ENCODE measurements at places on chromosomes 5 and 9. TPM values are rescaled to one million over a fixed set of nuclear protein-coding genes. Genes with fewer than 3 reads are reported as not detected.

DNA sequence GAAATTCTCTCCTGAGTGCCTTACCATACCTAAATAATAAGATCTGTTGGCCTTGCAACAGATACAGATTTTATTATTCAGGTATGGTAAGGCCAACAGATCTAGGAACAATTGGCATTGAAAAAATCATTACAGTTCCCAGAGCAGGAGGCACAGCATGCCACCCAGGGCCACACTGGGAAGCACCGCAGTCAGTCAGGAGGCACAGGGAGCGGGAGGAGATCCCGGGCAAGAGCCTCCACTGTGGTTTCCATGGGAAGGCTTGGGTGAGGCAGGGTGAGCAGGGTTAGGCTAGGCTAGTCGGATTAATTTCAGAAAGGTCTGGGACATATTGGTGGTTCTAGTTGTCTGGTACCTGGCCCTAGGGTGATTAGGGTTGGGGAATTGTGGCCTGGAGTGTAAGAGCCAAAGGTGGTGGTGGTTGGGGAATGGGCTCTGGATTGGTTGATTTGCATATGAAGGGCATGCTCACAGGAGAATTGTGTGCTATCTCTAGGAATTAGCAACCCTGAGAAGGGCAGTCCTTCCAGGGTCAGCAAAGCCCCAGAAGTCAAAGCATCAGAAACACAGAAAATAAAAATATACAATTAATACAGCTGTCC, 111.4 kb downstream of the PDE8B start:
- no peak for ATAC-seq

GRCh38 chr5:112685931-112686330, 51.8 kb upstream of the APC start:
- ATAC-seq = no peak

DNA sequence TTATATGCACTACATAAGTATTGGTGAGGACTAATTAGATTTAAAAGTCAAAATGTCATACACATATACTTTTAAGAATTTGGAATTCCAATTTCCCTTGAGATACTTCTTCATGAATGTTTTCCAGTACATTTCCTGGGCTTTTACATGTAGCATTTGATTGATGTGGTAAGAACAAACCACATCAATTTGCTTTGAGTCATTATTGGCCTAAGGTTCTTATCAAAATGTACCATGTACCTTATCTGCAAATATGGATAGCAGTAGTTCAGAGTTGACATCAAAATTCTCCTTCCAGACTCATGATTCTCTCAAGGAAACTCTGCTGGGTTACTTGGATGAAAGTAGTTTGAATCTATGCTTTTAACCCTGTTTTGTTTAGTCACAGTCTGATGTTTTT, 2.5 kb downstream of the CAST start:
- ATAC-seq = no peak

DNA sequence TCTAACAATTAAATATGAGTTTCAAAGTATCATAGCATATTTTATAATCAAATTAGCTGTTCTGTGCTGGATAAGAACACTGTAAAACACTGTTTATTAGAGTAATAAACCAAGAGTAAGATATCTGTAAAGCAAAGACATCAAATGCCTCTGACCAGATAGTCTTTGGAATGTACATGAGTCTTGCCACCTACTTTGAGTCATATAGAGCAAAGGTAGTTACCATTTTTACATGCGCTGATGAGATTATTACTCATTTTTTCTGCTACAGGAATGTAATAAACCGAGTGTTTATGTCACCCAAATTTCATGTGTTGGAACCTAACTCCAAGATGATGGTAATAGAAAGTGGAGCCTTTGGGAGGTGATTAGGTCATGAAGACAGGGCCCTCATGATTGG, 654.5 kb downstream of the CETN3 start:
- no peak for ATAC-seq

DNA sequence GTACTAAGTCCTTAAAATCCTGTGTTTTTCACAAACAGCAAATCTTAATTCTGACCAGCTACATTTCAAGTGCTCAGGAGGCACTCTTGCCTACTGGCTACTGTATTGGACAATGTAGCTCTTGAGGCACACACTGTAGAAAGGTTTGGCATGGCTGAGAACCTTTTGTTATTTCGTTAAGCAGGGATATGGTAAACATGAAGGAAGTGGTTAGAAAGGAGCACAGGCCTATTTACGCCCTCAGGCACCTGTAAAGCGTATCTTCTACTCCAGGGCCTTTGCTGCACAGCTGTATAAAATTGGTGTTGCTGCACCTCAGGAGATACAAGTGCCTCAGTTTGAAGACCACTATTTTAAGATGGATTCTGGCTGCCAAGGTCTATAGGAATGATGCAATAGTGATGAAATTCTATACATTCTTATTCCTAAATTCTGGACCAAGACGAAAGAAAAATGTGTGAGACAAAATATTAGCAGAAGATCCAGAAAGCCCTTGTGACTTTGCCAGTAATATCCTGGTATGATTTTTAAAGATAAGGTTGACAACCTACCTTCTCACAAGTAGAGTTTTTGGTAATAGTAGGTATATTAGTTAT, 9.3 kb upstream of the OTULIN start:
- no peak for ATAC-seq

Gene LHX6
- total RNA-seq = 0.63 TPM

Gene DRD1
- total RNA-seq = 0.33 TPM

DNA sequence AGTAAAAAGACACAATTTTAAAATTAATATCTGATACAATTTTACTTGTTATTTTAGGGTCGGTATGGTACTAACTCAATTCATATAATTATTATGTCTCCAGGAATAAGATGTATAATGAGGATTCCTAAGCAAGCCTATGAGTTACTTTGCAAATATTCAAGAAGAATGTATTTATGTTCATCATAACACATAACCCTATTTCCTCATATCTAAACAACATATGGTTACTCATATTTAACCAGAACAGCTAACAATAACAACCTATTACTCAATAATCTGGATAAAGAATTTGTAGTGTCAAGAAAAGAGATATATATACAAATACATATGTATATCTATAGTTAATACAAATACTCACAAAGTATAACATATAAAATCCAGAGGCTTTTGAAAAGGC, 285.9 kb downstream of the ARL15 start:
- no peak for ATAC-seq

GRCh38 chr5:113480243-113480642, 8.0 kb downstream of the MCC start:
- ATAC-seq = no peak

DNA sequence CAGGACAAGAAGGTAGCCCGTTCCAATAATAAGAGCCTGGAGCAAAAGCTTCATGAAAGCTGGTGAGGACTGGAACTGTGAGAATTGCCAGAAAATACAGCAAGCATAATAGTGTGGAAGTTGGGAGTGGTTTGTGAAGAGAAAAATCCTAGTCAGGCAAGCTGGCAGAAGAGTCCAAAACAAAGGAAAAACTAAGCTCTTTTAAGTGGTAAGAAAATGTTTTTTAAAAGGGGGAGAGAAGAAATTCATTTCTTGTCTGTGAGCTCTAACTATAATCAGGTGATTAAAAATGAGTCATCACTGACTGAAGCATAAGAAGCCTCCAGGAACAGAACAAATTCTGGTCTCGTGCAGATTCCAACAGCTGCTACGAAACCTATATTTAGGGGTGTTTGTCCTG, 102.6 kb downstream of the CAAP1 start:
- ATAC-seq = peak; percentile 48

DNA sequence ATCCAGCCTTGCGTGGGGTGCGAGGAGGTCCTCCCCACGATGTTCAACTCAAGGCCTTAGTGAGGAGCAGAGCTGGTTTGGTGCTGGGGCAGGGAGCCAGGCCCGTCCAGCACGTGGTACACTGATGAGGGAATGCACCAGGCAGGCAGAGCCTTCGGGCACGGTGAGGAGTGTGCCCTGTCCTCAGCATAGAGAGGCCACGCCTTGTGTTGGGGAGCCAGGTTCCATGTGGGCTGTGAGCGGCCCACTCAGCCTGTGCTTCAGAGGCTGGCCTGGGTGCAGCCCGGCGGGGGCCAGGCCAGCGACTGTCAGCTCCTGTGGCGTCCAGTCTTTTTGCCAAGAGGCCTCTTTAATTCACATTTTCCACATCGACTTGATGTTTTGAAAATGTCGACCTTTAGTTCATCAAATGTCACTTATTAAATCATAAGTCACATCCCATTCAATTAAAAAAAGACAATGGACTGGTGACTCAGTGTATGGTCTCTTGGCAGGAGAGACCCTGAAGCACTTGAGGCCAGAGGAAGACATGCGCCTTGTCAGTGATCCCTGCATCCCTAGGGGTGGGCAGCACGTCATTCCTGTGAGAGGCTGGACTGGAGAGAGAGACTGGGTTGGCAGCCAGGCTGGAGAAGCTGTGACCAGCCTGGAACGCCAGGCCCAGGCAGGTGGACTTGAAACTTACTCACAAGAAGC, 21.7 kb downstream of the ERGIC1 start:
- ATAC-seq = peak; percentile 90

DNA sequence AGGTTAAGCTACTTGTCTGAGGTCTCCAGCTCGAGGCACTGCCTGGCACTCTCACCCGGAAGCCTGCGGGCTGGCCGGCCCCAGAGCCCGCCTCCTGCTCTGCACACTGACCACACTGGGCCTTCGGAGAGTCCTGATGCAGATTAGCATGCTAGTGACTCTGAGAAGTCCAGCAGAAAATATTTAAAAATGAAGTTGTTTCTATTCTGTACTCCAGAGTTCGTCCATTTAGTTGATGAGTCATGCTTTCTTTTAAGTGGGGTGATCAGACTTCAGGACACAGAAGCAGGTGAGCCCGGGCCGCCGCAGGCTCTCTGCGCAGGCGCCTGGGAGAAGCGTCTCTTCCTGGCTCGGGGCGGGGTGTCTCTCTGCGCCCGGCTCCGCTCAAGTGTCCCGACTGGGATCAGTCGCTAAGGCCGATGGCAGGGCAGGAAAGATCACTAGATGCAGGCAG, 32.5 kb downstream of the FAM240B start:
- ATAC-seq = peak; percentile 55

Gene MCC
- 31.3 TPM for total RNA-seq

DNA sequence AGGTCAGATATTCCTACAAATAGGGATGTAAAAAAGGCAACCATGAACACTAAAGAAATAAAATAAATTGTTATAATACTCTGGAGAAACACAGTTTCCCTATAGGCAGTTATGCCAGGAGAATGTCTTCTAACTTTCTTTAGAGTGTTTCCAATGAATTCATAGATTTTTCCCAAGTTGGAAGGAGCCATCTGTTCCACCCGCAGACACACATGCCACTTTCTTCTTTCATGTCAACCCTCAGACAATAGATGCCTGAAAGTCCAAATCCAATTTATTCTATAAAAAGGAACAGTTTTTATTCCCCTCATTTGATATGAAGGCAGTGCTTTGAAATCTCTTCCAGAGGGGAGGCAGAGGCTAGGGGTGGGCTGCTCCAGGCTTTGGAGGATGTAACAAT, 418.1 kb downstream of the ACTL7B start:
- ATAC-seq = no peak

Gene WWC1
- 10.1 TPM for total RNA-seq

DNA sequence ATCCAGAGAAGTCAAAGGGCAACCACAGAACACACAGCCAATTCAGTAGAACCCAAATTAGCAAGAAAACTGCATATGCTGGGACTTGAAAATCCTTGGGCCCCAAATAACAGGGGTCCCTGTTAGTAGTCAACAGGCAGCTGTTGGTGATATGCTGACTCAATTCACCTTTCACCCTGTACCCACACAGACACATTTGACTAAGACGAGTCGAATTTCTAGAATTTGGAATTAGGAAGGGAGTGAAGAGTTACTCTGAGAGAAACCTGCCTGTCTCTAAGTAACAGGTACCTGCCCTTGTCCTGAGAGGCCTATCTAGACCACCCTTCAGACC, 821 bp upstream of the VCP start:
- no peak for ATAC-seq

Gene PCDHGB2
- total RNA-seq = 10.7 TPM

GRCh38 chr5:149603920-149604319, 22.6 kb downstream of the ARHGEF37 start:
- no peak for ATAC-seq

Gene CTNND2
- 46.7 TPM for total RNA-seq

- ATAC-seq = peak; percentile 17
Measured at GRCh38 chr5:176723440-176723839, 76.2 kb downstream of the TSPAN17 start.

Gene HDHD3
- total RNA-seq = 10.9 TPM

DNA sequence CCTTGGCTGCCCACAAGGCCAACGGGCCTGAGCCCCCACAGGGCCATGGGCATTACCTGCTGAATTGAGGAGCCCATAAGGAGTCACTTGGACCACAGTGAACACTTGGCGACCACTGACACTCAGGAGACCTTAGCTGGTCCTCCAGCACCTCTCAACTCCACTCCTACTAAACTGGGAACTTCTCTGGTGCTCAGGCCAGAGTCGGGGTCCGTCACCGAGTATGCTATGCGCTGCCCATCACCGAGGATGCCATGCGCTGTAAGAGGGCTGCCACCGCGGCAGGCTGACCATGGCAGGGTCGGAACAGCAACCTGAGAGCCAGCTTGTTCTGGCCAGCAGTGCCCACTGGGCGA, 600 bp upstream of the SQSTM1 start:
- ATAC-seq = no peak

Measured in motor neuron (in vitro differentiated cells).